SK-N-SH (cell line): ENCODE measurements at places on chromosomes 3 and 15. TPM values are rescaled to one million over a fixed set of nuclear protein-coding genes. Genes with fewer than 3 reads are reported as not detected.

The IL17RD gene
- polyA plus RNA-seq: 2.4 and 3.6 TPM in 2 replicates

DNA sequence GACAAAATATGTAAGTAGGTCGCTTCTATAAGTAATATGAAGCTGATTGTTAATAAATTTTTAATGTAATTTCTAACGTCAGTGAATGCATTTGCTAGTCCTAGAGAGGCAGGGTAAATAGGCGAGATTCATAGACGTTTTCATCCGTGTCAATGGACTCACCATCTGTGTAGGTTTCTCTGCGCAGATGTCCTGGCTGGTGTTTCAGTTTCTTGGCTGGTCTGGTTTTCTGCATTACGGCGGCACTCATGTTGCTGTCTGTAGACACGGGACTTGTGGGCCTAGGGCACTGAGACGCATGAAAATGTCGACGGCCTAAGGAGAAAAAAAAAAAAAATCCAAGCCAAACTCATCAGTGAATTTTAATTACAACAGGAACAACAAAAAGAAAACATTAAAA, 1153.3 kb downstream of the ROBO1 start:
- DNase-seq: no peak

- DNase-seq: no peak
Observed at GRCh38 chr3:123819949-123820348, 64.2 kb downstream of the MYLK start.

The TMEM207 gene
- not detected in 2 replicates for polyA plus RNA-seq

The BCL2A1 gene
- polyA plus RNA-seq: 0.08 and 0.16 TPM in 2 replicates

DNA sequence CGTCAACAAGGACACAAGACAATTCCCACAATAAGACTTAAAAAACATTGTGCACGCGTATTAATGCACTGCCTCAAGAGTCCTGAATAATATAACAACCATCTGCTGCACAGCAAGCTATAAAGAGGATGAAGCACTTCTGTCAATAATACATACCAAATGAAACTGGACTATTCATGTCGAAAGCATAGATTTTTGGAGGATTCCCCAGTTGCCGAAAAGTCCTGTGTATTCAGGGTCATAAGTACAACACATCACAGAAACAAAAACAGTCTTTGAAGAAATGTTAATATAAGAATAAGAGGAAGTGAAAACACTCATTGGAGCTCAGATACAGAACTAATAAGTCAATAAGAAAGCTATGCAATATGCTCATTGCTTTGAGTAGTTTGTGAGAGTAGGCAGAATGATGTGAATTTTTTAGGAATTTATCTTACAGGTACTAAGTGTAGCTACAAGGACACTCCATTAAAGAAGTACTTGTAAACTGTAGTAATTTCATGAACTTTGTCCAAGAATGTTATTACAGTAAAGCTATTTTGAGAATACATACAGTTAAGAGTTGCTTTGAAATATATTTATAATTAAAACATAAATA, 31.6 kb downstream of the CBLB start:
- DNase-seq: no peak

- DNase-seq: no peak
Observed at GRCh38 chr15:78301828-78302227, 2.4 kb upstream of the SKIC8 start.
